Vagina (tissue), 2 donors: ENCODE measurements at places on chromosomes 3 and 15. TPM values are rescaled to one million over a fixed set of nuclear protein-coding genes. Genes with fewer than 3 reads are reported as not detected.

DNA sequence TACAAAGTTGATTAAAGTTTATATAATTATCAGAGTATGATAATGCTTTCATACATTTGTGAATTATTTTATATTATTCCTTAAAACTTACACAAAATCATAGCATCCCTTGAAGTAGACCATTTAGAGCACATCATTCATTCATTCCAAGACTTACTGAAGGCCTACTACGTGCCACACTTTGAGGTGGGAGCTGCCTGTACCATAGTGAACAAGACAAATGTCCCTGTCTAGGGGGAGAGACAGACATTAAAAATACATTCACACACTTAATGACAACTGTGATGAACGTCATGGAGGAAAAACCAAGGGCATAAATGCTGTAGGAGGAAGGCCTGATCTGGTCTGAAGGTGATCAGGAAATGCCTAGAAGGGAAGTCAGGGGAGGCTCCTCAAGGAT, 12.1 kb downstream of the MCCC1 start:
- no peak for DNase-seq

Gene C2CD4B
- total RNA-seq, result 0.49 TPM

Gene HRH1
- total RNA-seq, result 9.3 TPM

- no peak for DNase-seq
These were observed 17.5 kb downstream of the PIK3R4 start for GRCh38 chr3:130729154-130729553.

DNA sequence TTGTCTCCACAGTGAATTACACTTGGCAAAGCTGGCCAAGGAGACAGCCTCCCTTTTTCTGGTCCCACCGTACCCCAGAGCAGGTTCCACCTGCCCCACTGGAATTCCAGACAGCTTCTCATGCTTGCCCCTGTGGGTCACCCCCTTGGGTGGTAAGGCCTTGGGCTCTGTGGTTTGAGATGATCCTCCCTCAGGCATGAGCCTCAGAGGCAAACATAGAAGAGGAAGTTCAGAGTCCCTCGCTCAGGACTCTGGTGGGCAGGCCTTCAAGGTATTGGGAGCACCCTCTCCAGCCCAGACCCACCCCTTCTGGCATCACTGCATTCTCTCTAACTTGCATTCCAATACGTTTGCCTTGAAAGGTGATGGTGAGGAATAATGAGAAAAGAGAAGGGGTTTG, 17.6 kb upstream of the UBA7 start:
- DNase-seq, result no peak

DNA sequence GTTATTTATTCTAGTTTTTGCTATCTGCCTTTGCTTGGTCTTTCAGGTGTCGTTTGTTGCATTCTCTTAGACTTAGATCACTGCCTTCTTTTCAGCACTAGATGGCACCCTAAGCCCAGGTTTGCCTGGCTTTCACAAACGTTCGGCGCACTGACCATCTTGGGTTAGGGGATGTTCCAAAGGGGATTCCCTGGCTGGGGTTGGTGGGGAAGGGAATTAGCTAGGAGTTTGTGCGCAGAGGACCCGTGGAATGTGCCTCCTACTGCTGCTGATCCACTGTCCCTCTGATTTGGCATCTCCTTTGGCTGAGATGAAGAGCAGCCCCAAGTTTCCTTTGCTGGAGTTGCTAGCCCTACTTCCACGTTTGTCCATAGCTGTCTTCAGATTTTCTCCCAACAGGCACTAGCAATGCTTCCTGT, 33.9 kb downstream of the PFN2 start:
- no peak for DNase-seq

Gene SIDT1
- 44.0 TPM for total RNA-seq

- no peak for DNase-seq
These were observed 84.8 kb downstream of the PPCDC start for GRCh38 chr15:75107908-75108838.

DNA sequence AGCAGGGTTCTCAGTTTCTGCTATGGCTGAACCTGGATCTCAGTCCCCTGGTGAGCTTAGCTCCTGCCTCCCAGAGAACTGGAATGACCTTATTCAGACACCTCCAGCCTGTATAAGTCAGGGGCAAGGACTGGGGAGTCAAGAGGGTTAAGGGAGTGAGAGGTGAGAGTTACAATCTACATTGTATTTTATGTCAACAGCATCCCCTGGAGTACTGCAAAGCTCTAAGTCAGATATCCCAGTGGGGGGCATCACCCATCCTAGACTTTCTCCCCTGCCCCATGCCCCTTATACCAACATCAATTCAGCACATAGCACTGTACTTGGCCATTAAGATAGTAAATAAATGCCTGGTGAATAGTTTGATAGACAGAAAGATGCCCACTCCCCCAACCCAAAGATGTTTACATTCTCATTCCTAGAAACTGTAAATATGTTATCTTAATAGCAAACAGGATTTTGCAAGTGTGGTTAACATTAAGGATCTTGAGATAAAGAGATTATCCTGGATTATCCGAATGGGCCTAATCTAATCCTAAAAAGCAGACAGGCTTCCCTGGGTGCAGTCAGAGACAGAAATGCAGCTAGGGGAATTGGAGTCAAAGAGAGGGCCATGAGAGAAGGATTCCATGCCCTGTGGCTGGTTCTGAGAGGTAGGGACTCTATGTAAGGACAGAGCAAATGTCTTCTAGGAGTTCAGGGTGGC, 132.3 kb upstream of the RASGRP1 start:
- no peak for DNase-seq

- DNase-seq, result no peak
These were observed 44.3 kb downstream of the PDIA5 start for GRCh38 chr3:123110976-123111615.
